ENCODE measurements at places on chromosomes 11 and 22. TPM values are rescaled to one million over a fixed set of nuclear protein-coding genes. Genes with fewer than 3 reads are reported as not detected.

CASP1 gene
- total RNA-seq, result 11.0 TPM

CRYBB3 gene
- total RNA-seq, result not detected

KCNQ1 gene
- 2.6 TPM for total RNA-seq

DNA sequence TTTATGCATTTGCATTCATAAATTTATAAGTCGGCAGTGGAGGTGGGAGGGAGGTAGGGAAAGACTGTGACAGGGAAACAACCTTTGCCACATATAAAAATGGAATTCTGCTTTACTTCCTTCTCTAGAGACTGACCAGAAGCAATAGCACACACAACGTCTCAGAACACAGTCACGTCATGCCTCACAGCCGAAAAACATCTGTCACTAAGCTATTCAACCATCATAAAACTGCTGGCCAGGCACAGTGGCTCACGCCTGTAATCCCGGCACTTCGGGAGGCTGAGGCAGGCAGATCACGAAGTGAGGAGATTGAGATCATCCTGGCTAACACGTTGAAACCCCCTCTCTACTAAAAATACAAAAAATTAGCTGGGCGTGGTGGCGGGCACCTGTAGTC lies 101.0 kb upstream of the CHRM4 start:
- DNase-seq, result no peak

DNA sequence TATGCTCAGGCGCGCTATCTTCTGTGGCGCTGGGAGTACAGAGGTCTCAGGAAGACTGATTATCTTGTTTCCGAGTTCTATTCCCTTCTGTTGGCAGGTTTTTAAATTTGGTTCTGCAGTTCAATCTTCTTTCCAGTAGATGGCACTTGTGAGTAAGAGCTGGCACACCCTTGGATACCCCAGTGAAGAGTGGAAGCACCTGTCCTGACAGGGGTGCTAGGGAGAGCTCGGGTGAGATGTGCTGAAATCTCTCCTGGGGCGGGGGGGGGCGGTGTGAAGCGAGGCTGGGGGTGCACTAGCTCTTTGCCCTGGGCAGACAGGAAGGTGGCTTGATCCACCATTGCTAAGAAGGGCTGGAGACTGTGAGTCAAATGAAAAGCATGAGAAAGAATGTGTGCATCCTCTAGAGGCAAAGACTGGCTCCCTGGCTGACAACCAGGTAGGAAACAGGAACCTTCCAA lies 679.9 kb upstream of the CCDC179 start:
- peak; percentile 63 for DNase-seq
